ENCODE measurements at places on chromosomes 5 and 9.

- DNase-seq: no peak
Observed at GRCh38 chr5:155938051-155938450, 388.9 kb upstream of the SGCD start.

DNA sequence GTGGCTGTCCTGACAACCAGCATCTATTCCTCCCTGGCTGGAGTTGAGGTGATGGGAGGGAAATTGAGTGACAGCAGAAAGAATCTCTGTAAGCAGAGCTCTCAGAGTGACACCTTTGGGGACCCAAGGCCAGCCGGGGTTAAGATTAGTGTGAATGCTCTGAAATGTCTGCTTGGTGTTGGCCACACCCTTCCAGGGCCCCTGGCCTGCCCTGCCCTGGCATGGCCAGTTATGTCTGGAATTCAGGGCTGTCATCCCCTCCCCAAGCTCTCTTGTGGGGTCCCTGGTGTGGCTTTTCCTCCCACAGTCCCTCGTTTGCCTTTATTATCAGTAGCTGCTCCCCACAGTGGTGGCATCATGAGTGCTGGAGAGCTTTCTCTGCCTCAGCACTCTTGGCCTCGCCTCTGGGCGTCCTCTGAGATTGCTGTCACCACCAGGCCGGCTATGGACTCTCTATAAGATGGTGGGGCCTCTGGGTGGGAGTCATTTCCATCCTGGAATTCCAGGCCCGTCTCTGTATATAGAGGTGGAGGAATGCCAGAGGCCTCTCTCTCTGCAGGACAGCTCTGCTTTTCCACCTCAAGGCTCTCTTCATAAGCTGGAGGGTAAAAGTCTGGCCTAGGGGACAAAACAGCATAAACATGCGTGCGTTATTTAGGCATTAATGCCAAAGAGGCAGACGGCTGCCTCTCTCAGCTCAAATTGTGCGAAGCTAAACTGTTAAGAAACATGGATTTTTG, 3.6 kb downstream of the TMEM252 start:
- DNase-seq: no peak

DNA sequence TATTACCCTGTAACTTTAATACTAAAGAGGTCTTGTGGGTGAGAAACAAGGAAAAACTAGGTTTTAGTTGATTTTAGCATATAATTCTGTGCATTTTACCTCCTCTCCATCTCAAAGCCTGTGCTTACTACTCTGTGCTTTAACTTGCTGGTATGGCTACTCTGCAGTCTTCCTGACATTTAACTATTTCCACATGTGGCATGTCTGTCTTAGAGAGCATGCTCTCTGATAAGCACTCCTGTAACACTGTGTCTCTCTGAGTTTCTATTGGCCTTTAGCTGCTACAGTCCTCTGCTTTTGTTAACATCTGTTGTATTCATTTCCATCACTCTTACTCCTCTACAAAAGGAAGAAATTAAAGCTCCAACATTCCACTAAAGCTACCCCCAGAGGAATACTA, 418.3 kb downstream of the RAB3C start:
- DNase-seq: no peak

DNA sequence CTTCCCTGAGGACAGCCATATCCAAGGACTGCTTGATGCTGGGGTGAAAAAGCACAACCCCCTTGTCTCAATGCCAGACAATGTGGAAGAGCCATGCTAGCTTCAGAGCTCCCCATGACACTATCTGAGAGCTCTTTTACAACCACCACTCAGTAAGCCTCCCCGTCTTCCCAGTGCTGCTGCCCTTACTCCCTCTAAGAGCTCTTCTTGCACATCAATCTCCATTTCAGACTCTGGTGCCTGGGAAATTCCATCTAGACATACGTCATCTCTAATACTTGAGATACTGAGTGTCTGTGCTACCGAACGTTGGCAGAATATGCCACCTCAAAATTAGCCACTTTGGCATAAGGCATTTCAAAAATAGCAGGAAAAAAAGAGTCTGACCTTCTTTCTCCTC, 94.5 kb downstream of the EDIL3 start:
- no peak for DNase-seq

DNA sequence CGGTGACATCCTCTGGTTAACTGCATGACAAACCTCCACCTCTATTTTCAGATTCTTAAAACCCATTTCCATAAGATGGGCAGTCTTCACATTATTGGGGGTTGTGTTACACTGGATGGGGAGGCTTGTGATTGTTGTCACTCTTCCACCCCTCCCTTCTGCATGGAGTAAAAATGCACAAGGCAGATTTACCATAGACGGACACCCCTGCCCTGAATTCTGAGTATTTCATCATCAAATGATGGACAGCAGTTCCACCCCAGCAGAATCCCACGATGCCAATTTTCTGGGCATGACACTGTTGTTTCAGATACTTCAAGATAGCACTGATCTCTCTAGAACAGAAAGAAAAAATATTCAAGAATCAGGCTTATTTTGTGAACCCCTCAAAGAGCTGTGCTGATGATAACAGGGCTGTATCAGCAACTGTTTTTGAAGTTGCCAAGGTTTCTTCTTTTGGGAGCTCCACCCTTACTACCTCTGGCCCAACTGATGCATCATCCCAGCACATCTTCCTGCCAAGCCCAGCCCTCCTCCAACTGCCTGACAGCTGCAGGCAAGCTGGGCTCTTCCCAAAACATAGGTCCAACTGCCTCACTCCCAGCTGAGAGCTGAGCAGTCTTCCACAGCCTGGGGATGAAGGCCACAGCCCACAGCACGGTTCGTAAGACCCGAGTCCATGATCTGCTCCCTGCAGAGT, 21.4 kb downstream of the CMBL start:
- no peak for DNase-seq

DNA sequence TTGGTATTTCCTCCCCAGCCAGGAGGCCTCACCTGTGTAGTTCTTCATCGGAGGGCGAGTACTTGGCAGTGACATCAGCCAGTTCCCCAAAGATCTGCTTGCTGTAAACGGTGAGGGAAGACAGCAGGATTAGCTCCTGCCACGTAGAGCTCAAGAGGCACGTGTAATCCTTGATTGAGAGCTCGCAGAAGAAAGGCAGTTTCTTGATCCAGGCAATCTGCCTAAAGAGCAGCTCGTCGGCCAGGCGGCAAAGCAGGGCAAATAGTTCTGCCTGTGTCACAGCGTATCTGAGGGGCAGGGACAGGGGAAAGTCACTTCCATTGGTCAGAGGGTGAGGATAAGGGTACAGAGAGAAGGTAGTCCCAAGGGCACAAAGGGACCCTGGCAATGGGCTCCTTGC, 28.6 kb upstream of the NR5A1 start:
- DNase-seq: no peak

DNA sequence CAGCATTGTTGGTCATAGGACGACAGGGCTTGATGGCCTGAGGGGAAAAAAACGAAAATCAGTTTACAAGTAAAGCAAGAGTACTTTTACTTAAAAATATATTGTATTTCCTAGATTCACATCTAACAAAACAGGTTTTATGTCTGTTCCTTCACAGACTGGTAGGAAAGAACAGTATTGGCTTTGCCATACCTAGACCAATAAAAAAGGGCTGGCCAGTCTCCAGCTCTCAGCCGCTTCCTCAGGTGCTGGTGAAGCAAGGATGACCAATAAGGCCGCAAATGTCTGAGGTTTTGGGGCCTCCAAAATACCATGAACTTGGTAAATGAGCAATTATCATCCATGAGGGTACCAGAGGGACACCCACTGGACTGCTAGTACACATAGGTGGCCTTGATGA, 36.6 kb downstream of the DROSHA start:
- DNase-seq: no peak

Data from substantia nigra (tissue), 51 donors.